Sciatic nerve (tissue), 2 donors: ENCODE measurements at places on chromosomes 5 and 9. TPM values are rescaled to one million over a fixed set of nuclear protein-coding genes. Genes with fewer than 3 reads are reported as not detected.

- DNase-seq, result no peak
Observed at GRCh38 chr9:99052815-99053715, 51.8 kb upstream of the TGFBR1 start.

DNA sequence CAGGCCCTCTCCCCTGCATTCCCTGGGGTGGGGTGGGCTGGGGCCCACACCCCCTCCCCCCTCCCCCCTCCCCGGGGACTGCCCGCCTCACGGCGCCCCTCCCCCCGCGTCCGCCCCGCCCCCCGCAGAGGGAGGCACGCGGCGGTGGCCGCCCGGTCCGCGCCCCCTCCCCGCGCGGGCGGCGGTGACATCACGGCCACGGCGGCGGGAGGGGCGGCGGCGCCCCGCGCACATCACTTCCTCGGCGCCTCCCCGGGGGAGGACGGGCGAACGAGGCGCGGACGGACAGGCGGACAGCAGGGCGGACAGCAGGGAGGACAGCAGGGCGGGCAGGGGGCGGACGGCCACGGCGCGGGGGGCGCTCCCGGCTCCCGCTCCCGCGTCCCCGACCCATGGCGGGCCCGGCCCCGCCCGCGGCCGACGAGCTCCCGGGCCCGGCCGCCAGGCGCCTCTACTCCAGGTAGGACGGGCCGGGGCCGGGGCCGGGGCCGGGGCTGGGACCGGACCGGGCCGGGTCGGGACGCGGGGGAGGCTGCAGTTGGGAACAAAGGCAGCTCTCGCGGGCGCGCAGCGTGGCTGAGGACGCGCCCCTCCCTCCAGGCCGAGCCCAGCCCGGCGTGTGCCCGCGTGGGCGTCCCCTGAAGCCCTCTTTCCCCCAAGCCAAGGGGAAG, at the start of gene GPSM1:
GPSM1 (plus strand) TSS at position 236 of the 671 bp plus-strand sequence; CDS start at position 393, 157 bp downstream.
- DNase-seq, result peak; percentile 83

GRCh38 chr5:148708854-148709253, 54.5 kb upstream of the HTR4 start:
- no peak for DNase-seq

DNA sequence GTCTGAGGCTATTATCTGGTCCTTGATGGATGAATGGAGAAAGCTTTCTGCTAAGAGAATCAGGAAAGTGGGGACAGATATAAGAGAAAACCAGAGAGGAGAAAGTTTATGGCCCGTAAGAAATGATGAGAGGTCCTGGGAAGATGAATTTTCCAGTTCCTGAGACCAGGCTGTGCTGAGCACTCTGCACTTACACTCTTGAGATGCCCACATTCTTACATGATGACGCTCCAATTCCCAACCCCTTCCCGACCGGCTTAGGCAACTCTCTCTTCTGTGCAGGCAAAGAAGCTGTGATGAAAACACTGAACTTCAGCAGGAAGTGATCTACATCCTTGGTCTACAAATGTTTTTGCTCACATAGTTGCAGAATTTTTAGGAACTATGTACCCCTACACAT, 417.0 kb downstream of the ARHGEF28 start:
- no peak for DNase-seq

TICAM2 gene
- 5.9 TPM for total RNA-seq
